ENCODE measurements at places on chromosomes 7 and 10. TPM values are rescaled to one million over a fixed set of nuclear protein-coding genes. Genes with fewer than 3 reads are reported as not detected.

DNA sequence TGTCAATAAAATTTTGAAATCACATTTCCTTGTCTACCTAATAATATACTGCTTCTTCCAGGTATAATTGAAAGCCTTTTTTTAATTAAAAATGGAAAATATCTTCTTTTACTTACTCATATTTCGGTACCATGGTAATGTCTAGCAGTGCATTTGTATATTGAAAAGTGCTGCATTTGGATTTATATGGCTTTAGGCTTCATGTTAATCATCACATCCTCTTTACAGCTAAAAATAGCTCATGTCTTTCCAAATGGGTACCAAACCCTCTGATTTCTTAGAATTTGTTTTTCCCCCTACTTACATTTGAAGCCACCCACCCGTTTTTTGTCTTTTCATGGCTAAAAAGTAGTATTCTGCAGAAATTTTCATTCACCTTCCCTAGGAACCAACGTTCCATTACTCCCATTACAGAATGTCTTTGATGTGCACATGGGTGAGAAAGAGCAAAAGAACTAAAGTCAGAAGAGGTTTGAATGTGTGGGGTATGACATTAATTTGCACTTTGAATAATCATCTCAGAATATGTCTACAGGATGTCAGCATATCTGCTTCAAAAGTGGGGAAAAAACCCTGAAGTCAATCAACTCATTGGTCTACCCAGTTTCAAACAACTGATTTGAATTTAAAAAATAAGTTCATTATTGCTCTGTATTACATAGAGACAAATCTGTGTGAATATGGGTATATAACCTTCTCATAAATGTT, 935.9 kb downstream of the GATA3 start:
- H3K4me3 ChIP-seq: no peak overlapping the region
- DNase-seq: no peak
- H3K27me3 ChIP-seq: no peaks in the 10 kb centered on the region
- no peaks in the 10 kb centered on the region for H3K36me3 ChIP-seq
- no peaks in the 10 kb centered on the region for H3K4me1 ChIP-seq
- no peak overlapping the region for H3K27ac ChIP-seq

DNA sequence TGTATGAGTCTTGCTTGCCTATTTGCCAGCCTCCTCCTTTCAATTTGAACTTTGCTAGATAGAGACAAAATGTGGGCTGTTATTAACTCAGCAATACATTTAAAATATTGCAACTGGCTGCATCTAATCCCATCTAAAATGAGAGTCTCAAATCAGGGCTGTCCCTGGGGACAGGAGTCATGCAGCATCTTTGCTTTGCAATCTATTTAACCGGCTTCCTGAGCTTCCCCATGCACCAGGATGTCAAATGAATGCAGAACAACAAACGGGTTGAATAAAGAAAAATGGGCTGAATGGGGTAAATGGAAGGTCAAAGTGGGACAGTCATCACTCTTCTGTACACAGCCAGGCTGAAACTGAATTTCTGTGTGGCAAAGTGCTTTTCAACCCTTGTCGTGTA, 89.2 kb downstream of the AOAH start:
- no peaks in the 10 kb centered on the region for H3K4me1 ChIP-seq
- no peaks in the 10 kb centered on the region for H3K27me3 ChIP-seq
- no peak for DNase-seq
- no peaks in the 10 kb centered on the region for H3K36me3 ChIP-seq
- no peak overlapping the region for H3K4me3 ChIP-seq

GRCh38 chr10:7436490-7437100, 25.8 kb upstream of the SFMBT2 start:
- H3K27me3 ChIP-seq: no peaks in the 10 kb centered on the region
- no peaks in the 10 kb centered on the region for H3K4me1 ChIP-seq
- H3K4me3 ChIP-seq: no peak overlapping the region
- H3K36me3 ChIP-seq: no peaks in the 10 kb centered on the region

DNA sequence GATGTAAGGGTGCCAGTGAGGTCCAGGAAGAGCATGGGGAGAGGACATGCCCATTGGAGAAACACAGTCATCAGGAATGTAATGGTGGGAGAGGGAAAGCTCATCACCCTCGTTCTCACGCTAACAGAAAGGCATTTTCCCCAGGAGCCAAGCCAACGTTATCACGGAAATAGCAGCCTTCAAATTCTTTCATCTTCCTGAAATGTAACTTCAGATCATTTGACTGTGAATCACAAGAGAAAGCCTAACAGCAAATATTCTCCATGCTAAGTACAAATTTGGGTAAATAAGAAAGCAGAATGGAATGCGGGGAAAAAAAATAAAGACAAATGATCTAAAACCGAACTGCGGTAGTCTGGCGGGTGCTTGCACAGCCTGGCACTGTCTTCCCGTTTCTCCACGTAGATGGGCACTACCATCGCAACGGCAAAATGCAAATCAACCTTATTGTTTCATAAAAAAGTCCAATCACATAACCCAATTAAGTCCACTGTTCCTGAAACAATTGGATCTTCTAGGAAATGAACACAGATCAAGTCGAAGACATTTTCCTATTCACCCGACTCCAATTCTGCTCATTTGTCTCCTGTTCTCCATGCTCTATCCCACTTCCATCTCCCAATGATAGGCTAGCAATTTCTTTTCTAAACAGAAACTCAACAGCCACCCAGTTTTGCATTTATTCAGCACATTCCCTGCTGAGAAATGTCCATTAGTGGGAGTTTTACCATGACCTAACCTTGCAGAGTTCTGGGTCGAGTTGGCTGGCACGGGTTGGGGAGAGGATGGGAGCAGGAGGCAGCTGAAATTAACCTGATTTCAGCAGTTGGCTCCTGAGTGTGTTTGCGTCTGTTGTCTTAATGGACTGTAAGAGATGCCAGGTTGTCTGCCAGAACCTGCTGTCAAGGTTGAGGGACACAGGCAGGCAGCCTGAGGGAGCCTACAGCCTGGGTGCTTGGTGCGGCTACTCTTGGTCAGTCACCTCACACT, 74.6 kb upstream of the FRMD4A start:
- no peaks in the 10 kb centered on the region for H3K4me1 ChIP-seq
- H3K36me3 ChIP-seq: no peaks in the 10 kb centered on the region
- no peak for DNase-seq

DNA sequence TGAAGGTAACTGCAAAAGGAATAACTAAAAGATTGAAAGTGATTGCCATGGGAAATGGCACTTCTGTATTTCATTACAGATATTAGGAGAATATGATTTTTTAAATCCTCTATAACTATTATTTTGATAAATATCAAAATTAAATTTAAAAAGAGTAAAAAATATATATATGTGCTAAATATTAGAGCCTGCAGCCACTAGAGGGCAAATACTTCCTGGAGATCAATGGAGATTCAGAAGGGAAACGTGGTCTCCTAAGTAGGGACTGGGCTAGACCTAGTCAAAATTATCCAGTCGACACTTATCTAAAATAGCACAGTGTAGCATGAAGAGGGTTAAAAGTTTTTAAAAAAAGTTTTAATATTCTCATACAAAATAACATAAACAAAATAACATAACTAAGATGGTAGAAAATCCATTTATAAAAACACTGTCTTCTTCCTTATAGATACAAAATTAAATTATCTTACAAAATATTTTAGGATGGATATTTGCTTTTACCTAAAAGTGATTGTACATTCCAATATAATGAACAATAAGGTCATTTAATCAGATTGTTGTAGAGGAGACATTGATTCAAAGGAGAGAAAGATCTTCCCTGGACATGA, 434.3 kb downstream of the MDFIC start:
- DNase-seq: no peak
- no peaks in the 10 kb centered on the region for H3K4me1 ChIP-seq
- no peak overlapping the region for H3K27ac ChIP-seq
- no peak overlapping the region for H3K4me3 ChIP-seq
- no peaks in the 10 kb centered on the region for H3K36me3 ChIP-seq

GRCh38 chr10:29081951-29082685, 206.8 kb upstream of the LYZL1 start:
- no peak for DNase-seq
- no peak overlapping the region for H3K27ac ChIP-seq
- H3K27me3 ChIP-seq: no peaks in the 10 kb centered on the region
- H3K4me3 ChIP-seq: no peak overlapping the region
- no peaks in the 10 kb centered on the region for H3K36me3 ChIP-seq

GRCh38 chr10:21889477-21890275, 113.9 kb downstream of the DNAJC1 start:
- no peak for DNase-seq
- no peak overlapping the region for H3K4me3 ChIP-seq
- no peaks in the 10 kb centered on the region for H3K4me1 ChIP-seq

- H3K4me3 ChIP-seq: no peak overlapping the region
- H3K36me3 ChIP-seq: no peaks in the 10 kb centered on the region
- no peak for DNase-seq
Observed at GRCh38 chr7:12028508-12028907, 182.6 kb upstream of the TMEM106B start.

GRCh38 chr10:76210211-76210610, 778.8 kb downstream of the LRMDA start:
- H3K4me3 ChIP-seq: no peak overlapping the region
- no peaks in the 10 kb centered on the region for H3K27me3 ChIP-seq
- no peaks in the 10 kb centered on the region for H3K36me3 ChIP-seq
- no peak for DNase-seq

GRCh38 chr7:1537535-1538412, 7.3 kb downstream of the MAFK start:
- peak overlapping the region; percentile 46 for H3K4me3 ChIP-seq
- peak overlapping the region; percentile 96 for H3K27ac ChIP-seq
- H3K36me3 ChIP-seq: no peaks in the 10 kb centered on the region
- H3K4me1 ChIP-seq: peaks cover 24% of the 10 kb centered on the region
- H3K27me3 ChIP-seq: no peaks in the 10 kb centered on the region

- DNase-seq: no peak
- H3K36me3 ChIP-seq: peaks cover under 1% of the 10 kb centered on the region
- H3K4me1 ChIP-seq: no peaks in the 10 kb centered on the region
- no peaks in the 10 kb centered on the region for H3K27me3 ChIP-seq
Observed at GRCh38 chr7:11776039-11776438, 56.0 kb downstream of the THSD7A start.

DNA sequence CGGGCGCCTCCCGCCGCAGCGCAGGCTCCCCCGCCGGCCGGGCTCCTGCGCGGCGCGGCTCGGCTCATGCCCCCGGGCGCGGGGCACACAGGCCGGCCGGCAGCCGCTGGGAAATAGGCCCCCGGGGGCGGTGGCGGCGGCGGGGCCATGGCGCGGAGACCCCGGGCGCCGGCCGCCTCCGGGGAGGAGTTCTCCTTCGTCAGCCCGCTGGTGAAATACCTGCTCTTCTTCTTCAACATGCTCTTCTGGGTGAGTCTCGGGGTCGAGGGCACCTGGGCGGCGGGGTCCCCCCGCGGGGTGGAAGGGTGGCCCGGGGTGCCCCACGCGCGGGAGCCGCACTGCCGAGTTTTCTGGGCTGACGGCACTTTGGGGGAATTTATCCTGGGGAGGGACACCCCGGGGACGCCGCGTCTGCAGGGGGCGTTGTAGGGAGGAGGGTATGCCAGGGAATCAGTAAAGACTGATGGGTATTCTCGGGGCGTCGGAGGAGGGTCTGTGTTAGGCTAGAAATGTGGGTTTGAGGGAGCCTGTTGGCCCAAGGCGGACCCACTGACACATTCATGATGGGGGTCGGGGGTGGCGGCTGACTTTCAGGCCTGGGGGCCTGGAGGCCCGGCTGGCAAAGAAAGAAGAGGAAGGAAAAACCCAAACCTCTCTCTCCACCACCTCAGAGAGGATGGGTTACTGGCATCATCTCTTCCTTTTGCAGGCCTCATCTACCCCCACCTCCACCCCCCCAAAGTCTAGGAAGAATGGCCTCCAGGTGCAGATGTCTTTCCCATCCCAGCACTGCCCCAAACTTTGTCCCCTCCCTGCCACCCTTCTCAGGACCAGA, 544 bp downstream of the TSPAN33 start:
- H3K27me3 ChIP-seq: peaks cover 7% of the 10 kb centered on the region
- no peaks in the 10 kb centered on the region for H3K36me3 ChIP-seq
- peaks cover 4% of the 10 kb centered on the region for H3K4me1 ChIP-seq

Gene CACNB2
- 30.0 TPM for total RNA-seq

Gene ATP6V0A4
- total RNA-seq: not detected

Gene FEZF1
- total RNA-seq: not detected

Gene EEPD1
- 12.3 TPM for total RNA-seq

Gene OR6V1
- not detected for total RNA-seq

Gene ZNF804B
- total RNA-seq: not detected

Gene CTBP2
- 66.3 TPM for total RNA-seq

Data from uterus (tissue), 4 donors.